ENCODE measurements at places on chromosomes 16 and 17. TPM values are rescaled to one million over a fixed set of nuclear protein-coding genes. Genes with fewer than 3 reads are reported as not detected.

The PIPOX gene
- 3.5 TPM for total RNA-seq

The CDRT15 gene
- not detected for total RNA-seq

The LPCAT2 gene
- total RNA-seq: 29.6 TPM

The PRSS22 gene
- not detected for total RNA-seq

The GINS2 gene
- 14.4 TPM for total RNA-seq

The RGS9 gene
- 0.65 TPM for total RNA-seq

The SSTR5 gene
- not detected for total RNA-seq

The TNFRSF17 gene
- total RNA-seq: not detected

The DCTN5 gene
- 83.4 TPM for total RNA-seq

The DOC2B gene
- total RNA-seq: not detected

The KRTAP9-9 gene
- total RNA-seq: not detected

The PLCD3 gene
- total RNA-seq: 4.2 TPM

The HEATR9 gene
- total RNA-seq: not detected

The GLP2R gene
- not detected for total RNA-seq

The KRT40 gene
- total RNA-seq: not detected

The KCNH4 gene
- total RNA-seq: not detected

The CCL8 gene
- total RNA-seq: not detected

The SOST gene
- total RNA-seq: not detected

The PIK3R5 gene
- total RNA-seq: not detected

The OR1F1 gene
- not detected for total RNA-seq

The NOS2 gene
- total RNA-seq: not detected

The RRN3 gene
- 45.3 TPM for total RNA-seq

The PIMREG gene
- total RNA-seq: 26.0 TPM

The TBC1D3B gene
- total RNA-seq: 1.4 TPM

The CA4 gene
- total RNA-seq: not detected

The KRT32 gene
- not detected for total RNA-seq

The CCL5 gene
- 0.15 TPM for total RNA-seq

The ACSM3 gene
- total RNA-seq: 5.2 TPM

The OR1A1 gene
- total RNA-seq: not detected

The CLEC10A gene
- total RNA-seq: 0.15 TPM

The TMEM170A gene
- 19.8 TPM for total RNA-seq

The TEN1 gene
- 10.6 TPM for total RNA-seq

The RAB37 gene
- total RNA-seq: 0.46 TPM

The PNMT gene
- total RNA-seq: not detected

The ARHGDIG gene
- total RNA-seq: 0.61 TPM

Data from epithelial cell of umbilical artery (primary cell).